GM23338 (cell line): ENCODE measurements at places on chromosomes 1 and 21.
A peak's percentile ranks its signal among the peaks of the same experiment; 100 is the strongest.

DNA sequence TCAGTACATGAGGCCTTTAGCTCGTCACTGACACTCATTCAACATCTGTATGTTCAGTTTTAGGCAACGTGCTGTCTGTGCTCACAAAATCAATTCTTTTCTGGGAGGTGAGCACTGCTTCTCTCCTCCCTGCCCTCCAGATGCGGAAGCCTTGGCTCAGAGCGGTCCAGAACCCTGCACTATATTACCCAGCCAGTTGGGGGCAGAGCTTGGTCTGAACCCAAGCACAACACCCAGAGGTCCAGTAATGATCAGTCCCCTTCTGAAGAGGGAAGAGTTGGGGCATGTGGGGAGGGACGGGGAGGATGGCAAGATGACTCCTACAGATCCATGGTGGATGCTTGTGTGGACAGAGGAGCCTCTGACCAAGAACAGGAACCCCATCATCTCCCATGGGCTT, 5.6 kb upstream of the DSCAM start:
- DNase-seq, result peak; percentile 20

DNA sequence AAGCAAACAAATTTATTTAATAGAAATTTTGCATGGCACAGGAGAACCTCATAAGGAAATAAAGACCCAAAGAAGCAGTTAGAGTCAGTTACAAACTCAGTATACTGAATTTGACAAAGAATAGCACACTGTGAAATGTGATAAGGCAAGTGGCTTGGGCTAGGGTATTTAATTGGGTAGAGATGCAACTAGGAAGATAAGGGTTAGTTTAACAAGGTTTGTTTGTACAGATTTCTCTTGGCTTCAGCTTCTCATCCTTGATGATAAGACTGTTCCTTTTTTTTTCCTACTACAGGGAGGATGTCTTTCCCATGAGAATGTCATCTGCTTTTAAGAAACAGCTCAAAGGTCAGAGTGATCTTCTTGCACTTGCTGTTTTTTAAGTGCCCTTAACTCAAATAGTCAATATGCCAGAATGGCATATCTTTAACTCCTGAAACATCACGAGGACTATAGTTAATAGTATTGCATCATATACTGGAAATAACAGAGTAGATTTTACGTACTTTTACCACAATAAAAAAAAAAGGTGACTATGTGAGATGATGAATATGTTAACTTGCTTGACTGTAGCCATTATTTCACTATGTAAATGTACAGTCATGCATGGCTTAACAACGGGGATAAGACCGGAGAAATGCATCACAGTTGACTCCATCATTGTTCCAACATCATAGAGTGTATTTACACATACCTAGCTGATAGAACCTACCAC, 9.2 kb upstream of the TRAF3IP3 start:
- no peak for DNase-seq

DNA sequence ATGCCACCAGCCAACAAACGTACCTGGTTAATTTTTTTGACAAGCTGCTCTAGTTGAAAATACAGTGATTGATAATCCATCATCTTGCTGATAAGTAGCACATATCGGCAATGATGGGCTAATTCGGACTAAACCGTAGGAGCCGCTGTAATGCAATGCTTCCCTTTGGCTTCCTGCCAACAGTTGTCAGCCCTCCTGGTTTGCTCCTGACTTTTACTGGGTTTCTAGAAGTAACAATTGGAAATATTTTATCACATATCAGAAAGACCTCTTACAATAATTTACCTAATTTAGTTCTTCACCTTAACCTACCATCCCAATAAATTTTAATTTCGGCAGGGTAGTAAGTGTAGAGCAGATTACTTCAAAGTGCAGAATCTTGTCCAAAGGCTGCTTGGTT, 148.5 kb downstream of the DHRS3 start:
- no peak for DNase-seq

- no peak for DNase-seq
These were observed 61.7 kb downstream of the ELK4 start for GRCh38 chr1:205570173-205570501.

GRCh38 chr21:23936224-23936623, 1671.1 kb downstream of the MRPL39 start:
- peak; percentile 44 for DNase-seq
